NCI-H2029 treated with DMSO at 0.1 percent for 48 hours (cell line): ENCODE measurements at places on chromosomes 4 and X.

DNA sequence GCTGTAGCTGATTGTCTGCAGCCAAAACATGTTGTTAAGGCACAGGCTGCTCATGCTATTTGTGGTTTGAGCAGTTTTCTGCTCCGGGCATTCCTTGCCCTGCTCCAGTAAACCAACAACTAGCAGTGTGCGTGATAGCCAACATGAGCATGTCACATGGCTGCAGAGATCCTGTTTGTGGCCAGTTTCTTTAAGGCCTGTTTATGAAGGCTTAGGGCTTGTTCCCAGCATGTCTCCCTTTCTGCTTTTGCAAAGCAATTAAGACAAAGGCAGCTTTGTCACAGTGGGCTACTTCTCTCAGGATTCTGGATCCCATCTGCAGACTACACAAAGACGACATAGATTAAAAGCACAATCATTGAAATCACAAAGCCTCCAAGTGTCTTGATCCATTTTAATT, 160.5 kb downstream of the ZNF518B start:
- DNase-seq = no peak

DNA sequence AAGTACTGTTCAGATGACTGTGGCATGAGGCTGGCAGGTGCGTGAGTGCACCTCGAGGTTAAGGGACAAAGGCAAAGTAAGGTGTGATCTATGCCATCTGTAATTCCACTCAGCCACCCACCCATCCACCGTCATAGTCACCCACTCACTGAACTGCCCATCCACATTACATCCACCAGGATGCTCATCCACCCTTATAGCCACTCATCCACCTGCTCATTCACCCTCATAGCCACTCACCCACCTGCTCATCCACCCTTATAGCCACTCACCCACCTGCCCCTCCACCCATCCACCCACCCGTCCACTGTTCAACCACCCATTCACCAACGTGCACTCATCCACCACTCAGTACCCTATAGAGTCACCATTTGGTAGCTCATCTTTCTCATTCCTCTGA, 64.1 kb upstream of the UXT start:
- DNase-seq = no peak

- DNase-seq = no peak
Measured at GRCh38 chrX:47797084-47797483, 39.6 kb upstream of the ZNF81 start.

- no peak for DNase-seq
Measured at GRCh38 chrX:29090811-29091210, 503.6 kb downstream of the IL1RAPL1 start.

DNA sequence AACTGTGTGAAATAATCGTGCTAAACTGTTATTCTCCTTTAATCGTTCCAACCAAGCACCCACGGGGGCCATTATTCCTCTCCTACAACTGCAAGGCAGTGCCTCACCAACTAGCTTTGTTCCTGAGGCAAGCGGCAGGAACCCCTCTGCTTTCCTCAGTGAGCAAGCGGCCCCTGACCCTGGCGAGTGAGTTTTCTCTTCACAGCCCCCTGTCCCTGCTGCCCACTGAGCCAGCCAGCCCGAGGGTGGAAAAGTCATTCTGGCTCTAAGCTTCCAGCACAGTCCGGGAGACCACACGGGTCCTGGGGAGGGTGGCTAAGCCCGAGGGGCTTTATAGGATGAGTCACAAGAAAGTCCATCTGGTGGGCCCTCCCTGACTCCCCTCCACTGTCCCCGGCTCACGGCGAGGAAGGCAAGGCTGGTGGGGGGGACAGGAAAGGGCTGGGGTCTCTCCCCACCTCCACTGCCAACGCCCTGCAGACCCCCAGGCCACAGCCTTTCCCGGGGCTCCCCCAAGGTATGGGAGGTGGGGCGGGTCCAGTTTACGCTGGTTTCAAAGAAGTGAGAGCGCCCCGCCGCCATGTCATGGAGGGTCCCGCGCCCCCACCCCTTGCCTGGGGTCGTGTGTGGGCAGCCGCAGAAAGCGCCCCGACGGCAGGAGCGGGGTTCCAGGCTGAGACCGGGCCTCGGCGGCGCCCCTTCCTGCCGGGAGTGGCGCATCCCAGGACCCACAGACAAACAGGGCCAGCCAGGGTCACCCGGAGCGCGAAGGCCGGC, 45.0 kb downstream of the CPLX1 start:
- DNase-seq = no peak

DNA sequence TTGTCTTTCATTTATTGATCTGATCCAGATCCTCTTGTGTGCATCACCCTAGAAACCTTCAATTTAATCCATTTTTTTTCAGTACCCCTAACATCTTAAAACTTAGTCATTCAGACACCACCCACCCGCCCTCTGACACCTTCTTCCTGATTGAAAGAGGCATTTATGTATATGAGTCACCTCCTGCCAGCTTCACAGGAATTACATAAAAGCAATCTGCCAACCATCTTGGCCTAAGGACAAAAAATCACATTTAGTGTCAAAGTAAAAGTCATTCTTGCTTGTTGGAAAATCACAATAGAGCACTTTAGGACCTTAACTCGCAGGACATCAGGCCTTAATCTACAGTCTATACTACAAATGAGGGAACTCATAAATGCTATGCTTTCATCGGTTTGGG, 52.1 kb downstream of the NDST3 start:
- DNase-seq = no peak

DNA sequence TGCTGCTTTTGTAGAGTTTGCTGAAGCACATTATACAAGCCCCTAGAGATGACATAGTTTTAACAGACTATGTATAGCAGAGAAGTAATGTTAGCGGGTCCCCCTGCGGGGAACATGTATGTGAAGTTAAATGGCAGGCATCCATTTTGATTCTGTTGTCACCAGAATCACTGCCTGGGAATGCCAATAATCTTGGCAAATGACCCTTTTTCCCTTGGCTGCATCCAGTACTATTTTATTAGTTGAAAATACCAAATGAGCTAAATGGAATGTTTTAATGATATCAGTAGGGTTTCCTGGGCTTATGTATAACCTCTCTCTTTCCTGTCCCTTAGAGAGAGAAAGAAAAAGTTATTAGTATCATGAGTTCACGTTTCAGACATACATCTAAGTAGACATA, 93.6 kb downstream of the LIMCH1 start:
- no peak for DNase-seq

GRCh38 chr4:11196927-11197522, 231.7 kb downstream of the HS3ST1 start:
- no peak for DNase-seq

GRCh38 chr4:84451546-84451945, 47.5 kb downstream of the NKX6-1 start:
- no peak for DNase-seq

DNA sequence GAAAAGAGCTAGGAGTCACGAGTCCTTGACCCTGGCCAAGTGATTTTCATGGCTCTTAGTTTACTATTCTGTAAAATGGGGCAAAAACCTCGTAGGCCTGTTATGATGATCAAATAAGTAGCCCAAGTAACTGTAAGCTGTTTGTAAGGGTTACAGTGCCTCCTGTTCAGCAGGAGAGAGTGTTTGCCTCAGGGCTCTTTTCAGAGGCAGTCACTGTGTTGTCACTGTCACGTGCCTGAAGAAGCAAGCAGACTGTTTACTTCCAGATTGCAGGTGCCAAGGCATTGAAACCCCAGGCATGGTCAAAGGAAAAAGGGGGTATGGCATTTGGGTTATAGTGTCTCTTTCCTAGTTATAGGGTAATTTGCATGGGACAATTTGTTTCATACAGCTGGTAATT, 4.5 kb downstream of the RAB39B start:
- DNase-seq = no peak
